AG10803 (cell line): ENCODE measurements at places on chromosomes 3 and 15.
A peak's percentile ranks its signal among the peaks of the same experiment; 100 is the strongest.

DNA sequence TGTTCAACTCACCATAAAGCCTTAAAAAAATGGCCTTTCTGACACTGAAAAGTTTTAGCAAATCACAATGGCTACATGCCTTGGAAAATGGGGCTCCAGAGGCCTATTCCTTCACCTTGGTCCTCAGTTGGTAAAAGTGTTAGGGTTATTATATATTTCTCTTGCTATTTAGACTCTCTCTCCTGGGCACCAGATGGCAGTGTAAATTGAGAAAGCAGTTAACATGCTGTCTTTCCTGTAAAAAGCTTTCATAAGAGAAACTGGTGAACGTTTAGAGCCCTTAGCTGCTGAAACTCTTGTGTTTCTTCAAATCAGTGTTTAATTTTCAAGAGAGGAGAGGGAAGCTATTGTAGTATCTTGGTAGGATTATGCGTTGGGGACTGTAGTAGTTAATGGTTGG is 89.9 kb downstream of the LRTM1 start:
- peak; percentile 54 for DNase-seq

GRCh38 chr15:90924375-90924774 is 8.0 kb downstream of the HDDC3 start:
- DNase-seq = no peak

GRCh38 chr3:4950351-4950784 is 28.9 kb upstream of the BHLHE40 start:
- DNase-seq = no peak

- no peak for DNase-seq
Measured at GRCh38 chr15:35944945-35945585, 399.1 kb upstream of the DPH6 start.

GRCh38 chr15:99442252-99442897 is 123.4 kb upstream of the MEF2A start:
- peak; percentile 95 for DNase-seq

DNA sequence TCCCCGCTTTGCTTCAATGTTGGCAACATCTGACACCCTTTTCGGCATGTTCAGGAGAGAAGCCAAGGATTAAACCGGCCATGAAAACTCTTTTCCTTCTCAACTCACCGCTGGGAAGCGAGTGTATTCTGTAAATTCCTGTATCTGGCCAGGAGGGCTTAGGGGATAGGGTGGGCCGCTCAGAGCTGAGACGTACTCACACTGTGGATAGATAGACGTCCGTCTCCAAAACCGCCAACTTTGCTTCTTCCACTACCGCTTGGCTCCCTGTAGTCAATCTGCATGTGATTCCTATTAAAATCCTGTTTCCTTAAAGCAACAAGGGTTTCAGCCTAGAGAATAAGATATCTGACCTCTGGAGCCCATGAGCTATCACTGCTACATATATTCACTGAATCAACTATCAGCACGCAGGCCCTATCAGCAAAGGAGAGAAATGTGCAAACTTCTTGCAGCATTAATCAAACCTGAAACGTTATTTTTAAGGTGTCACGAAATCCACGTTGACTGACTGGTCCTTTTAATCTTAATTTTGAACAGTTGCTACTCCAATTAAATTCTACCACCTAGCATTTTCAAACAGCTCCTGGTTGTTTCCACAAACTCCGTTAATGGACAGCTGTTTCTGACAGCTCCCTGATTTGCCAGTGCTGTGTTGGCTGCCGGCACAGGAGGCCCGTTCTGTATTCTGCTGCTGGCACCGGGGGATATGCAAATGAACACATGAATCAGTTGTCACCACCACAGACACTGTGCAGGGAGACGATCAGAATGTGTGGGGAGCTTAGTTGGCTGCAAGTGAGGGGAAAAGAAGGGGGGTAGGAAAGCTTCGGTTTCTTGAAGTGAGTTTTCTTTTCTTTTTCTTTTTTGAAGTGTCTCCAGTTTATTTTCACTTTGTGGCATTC is 438.9 kb upstream of the ARRDC4 start:
- DNase-seq = no peak

GRCh38 chr3:32278714-32279113 is 40.2 kb downstream of the CMTM8 start:
- no peak for DNase-seq

GRCh38 chr15:89475661-89476060 is 20.7 kb downstream of the RHCG start:
- DNase-seq = no peak

DNA sequence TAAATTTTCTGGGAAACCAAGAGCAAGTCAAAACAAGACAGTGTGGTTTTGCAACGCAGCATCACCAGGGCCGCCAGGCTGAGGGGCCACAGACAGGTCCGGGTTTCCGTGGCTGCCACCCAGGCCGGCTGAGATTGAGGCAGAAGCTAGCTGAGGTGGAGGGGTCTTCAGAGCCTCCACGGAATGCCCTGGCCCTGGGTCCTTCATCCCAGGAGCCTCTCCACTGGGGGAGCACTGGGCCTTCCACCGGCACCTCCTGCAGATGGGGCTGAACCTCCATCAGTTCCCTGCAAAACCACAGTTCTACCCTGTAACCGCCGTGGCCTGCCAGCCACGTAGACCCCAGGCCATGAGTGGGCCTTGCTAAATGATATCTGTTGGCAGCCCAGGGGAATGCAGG is 152.7 kb downstream of the CHSY1 start:
- DNase-seq = no peak

DNA sequence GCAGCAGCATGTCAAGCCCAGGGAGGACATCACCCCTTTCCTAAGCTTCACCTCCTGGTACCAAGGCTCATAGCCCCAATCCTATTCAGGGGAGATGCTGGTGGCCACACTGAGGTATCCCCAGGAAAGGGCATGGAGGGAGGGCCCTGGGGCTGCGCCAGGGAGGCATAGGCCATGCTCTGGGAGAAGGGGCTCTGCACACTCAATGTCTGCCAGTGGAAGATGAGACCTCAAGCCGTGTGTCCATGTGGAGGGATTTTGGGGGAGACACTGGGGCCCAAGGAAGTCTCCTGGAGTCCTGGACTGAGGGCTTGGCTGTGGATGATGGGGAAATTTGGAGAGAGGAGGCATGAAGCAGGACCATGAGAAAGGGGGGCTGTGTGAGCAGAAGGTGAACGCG is 21.2 kb upstream of the PRR23E start:
- DNase-seq = no peak

GRCh38 chr3:16118396-16118795 is 56.1 kb upstream of the GALNT15 start:
- no peak for DNase-seq

GRCh38 chr15:29066838-29067237 is 181.1 kb downstream of the APBA2 start:
- DNase-seq = no peak

DNA sequence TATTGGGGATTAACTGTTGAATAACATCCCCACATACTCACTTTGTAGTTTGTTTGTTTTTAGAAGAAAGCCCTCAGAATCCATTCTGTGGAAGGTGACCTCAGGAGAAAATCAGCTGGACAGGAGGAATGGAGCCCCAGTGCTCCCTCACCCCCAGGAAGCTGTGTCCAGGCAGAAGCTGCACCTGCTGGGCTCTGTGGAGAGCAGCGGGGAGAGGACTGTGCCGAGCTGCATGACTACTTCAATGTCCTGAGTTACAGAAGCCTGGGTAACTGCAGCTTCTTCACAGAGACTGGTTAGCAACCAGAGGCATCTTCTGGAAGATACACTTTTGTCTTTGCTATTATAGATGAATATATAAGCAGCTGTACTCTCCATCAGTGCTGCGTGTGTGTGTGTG is 14.0 kb downstream of the TIGIT start:
- no peak for DNase-seq

DNA sequence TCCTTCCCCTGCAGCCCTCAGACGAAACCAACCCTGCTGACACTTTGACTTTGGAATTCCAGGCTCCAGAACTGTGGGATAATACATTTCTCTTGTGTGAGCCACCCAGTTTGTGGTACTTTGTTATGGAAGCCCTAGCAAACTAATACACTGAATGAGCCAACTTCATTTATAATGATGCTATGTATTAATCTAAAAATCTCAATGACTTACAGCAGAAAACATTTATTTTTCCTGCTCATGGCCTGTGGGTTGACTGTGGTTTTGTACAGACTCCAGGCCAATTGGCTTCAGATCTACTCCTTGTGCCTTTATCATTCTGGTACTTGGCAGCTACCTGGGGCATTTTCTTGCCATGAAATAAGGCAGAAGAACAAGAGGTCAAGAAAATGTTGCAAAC is 152.4 kb downstream of the EBLN2 start:
- DNase-seq = peak; percentile 93

- DNase-seq = no peak
Measured at GRCh38 chr3:54176106-54176505, 53.8 kb downstream of the CACNA2D3 start.

- DNase-seq = no peak
Measured at GRCh38 chr3:55661141-55661540, 174.0 kb upstream of the WNT5A start.

GRCh38 chr3:168212664-168213285 is 117.1 kb upstream of the GOLIM4 start:
- no peak for DNase-seq

DNA sequence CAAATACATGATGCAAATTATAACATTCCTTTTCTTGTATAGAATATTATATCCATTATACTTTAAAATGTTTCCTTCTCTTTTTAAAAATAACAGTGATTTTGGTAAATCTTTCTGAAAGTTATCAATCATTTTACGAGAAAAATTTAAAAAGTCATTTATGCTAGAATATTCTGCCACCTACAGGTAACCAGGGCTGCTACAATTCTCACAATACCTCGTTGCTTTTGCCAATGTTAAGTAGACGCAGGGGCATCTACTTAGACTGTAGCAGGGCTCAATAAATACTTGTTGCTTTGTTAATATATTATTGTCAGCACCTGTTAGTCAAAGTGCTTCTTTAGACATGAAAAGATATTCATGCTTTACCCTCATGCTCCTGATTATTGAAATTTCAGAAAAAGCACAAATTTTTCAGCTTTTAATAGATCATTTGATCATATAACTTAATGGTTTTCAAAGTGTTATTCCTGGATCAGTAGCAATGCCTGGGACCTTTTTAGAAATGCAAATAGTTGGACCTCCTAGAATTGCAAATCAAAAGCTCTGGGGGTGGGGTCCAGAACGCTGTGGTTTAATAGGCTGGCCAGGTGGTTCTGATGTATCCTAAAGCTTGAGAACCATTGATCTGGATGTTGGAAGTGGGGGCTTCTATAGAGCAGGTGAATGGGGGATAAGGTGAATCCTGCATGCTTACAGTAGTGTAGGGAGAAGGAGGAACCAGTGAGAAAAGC is 223.6 kb upstream of the PDZRN3 start:
- DNase-seq = peak; percentile 50

DNA sequence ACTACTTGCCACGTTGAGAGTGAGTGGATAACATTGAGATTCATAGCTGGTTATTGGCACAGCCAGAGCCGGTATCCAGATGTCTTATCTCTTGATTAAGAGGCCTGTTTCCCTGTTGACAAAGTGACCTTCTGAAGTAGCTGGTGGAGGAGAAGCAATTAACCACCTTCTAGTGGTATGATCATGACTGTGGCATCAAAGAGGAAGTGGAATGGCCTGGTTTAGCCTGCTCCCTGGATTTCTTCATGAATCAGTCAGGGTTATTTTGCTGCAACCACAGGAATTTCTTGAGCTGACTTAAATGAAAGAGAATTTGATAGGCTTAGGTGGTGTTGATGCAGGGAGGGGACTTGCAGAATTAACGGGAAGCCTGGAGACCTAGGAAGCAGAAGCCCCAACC is 398.3 kb downstream of the MFSD1 start:
- peak; percentile 85 for DNase-seq

DNA sequence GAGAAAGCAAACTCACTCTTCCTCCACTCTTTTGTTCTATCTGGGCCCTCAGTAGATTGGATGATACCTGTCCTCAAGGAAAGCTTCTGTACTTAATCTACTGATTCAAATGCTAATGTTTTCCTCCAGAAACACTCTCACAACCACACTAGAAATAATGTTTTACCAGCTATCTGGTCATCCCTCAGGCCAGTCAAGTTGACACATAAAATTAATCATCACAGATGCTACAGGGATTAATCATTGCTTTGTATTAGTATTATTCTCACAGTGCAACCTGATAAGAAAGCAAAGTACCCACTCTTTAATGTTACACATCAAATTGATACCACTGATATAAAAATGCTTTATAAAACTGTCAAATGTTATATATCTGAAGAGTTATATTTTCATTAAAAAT is 52.9 kb upstream of the ARL6 start:
- DNase-seq = no peak

GRCh38 chr3:43997788-43998369 is 243.8 kb upstream of the TOPAZ1 start:
- DNase-seq = peak; percentile 9

GRCh38 chr15:85026304-85027032 is 44.8 kb downstream of the PDE8A start:
- peak; percentile 27 for DNase-seq

DNA sequence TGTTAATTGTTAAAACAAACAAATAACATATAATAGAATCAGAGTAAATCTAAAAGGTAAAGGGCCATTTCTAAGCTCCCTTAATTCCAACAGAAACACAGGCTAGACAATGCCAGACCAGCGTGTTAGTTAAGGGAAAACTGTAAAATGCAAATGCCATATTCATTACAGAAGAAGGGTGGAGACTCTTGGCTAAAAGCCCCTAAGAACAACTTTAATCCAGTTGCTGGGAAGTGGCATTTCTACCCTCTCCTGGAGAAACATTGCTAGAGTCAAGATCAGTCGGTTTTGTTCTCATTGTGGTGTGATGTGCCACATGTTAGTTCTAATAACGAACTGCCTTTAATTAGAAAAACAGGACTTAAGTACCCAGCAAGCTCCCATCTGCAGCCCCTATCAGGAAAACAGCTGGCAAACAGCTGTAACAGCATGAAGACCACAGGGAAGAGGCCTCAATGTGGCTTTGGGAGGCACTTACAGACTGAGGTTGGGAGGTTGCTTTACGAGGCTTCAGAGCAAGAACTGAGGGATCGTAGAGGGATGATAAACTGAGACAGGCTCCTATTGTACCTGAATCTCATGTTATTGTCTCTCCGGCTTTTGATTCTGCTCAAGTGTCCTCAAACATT is 1134.8 kb downstream of the ROBO1 start:
- peak; percentile 1 for DNase-seq

DNA sequence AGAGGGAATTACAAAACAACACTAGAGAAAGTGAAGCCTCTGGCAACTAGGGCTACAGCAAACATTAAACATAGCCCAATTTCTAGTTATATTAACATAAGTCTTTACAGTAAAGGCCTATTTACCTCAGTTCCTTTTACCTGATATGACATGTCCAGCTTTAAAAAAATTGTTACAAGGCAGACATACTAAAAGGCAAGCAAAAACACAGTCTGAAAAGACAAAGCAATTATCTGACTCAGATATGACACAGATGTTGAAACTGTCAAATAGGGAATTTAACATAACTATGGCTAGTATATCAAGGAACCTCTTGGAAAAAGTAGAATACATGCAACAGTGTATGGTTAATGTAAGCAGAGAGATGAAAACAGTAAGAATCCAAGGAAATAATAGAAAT is 238.6 kb downstream of the RAP2B start:
- no peak for DNase-seq

- DNase-seq = no peak
Measured at GRCh38 chr3:123066599-123066895, 278 bp upstream of the PDIA5 start.

GRCh38 chr15:61888074-61888780 is 172.0 kb downstream of the VPS13C start:
- DNase-seq = peak; percentile 35
